ENCODE measurements at places on chromosomes 3 and 15.
A peak's percentile ranks its signal among the peaks of the same experiment; 100 is the strongest.

GRCh38 chr3:102533784-102534183, 99.0 kb downstream of the ZPLD1 start:
- H3K27me3 ChIP-seq: no peaks in the 10 kb centered on the region
- DNase-seq: no peak
- H3K27ac ChIP-seq: no peak overlapping the region

DNA sequence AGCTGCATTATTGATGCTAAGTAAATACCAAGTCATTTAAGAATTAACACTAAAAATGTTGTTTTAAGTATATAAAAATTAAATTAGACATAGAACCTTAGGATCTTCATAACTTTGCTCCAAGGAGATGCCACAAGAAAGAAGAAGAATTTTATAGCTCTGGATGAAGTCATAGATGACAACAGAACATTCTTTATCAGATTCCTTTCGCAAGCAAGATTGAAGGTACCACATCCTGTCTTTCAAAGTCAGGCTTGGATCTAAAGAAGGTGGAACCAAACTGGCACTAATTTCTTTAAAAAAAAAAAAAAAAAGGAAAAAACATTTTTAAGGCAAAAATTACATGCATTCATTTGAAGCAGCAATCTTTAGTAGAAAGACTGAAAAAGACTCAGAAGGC, 62.5 kb downstream of the POLQ start:
- H3K27me3 ChIP-seq: no peaks in the 10 kb centered on the region
- H3K27ac ChIP-seq: no peak overlapping the region
- H3K4me3 ChIP-seq: no peak overlapping the region
- no peak for DNase-seq

DNA sequence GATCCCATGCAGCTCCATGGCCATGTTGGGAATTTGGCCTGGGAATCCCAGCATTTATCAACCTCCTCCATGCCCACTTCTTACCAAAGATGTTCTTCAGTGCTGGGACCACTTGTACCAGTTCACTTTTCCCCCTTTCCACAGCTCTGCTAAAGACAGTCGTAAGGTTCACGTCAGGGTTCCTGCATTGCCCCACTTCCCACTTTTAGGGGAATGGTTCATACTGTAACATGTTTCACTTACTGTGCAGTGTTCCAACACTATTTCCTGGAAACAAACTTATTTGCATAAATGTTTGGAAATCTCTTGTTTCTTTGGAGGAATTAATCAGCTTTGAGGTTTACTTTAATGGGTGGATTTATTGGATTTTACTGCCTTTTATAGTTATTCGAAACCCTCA, 17.0 kb downstream of the APH1B start:
- DNase-seq: no peak
- no peak overlapping the region for H3K4me3 ChIP-seq
- no peak overlapping the region for H3K27ac ChIP-seq
- H3K4me1 ChIP-seq: peaks cover 25% of the 10 kb centered on the region

GRCh38 chr3:123271466-123272159, 69.9 kb downstream of the SEC22A start:
- no peaks in the 10 kb centered on the region for H3K27me3 ChIP-seq
- H3K4me1 ChIP-seq: no peaks in the 10 kb centered on the region
- no peaks in the 10 kb centered on the region for H3K36me3 ChIP-seq
- DNase-seq: no peak
- H3K27ac ChIP-seq: no peak overlapping the region

GRCh38 chr3:113602836-113603235, 70.5 kb downstream of the SIDT1 start:
- H3K4me1 ChIP-seq: no peaks in the 10 kb centered on the region
- H3K27me3 ChIP-seq: no peaks in the 10 kb centered on the region
- no peak overlapping the region for H3K27ac ChIP-seq
- no peak for DNase-seq
- no peaks in the 10 kb centered on the region for H3K36me3 ChIP-seq

GRCh38 chr3:40737343-40737742, 212.6 kb downstream of the ZNF621 start:
- no peak overlapping the region for H3K27ac ChIP-seq
- H3K27me3 ChIP-seq: no peaks in the 10 kb centered on the region
- DNase-seq: no peak
- no peaks in the 10 kb centered on the region for H3K4me1 ChIP-seq

- peak overlapping the region; percentile 94 for H3K4me3 ChIP-seq
- peak overlapping the region; percentile 98 for H3K27ac ChIP-seq
- H3K36me3 ChIP-seq: peaks cover 48% of the 10 kb centered on the region
These were observed 357 bp upstream of the MAN2C1 start for GRCh38 chr15:75368689-75369239.

Data from thoracic aorta (tissue), 2 donors.